ENCODE measurements at places on chromosomes 2 and 18.

GRCh38 chr2:128733450-128733849 is 414.8 kb upstream of the HS6ST1 start:
- DNase-seq = no peak

GRCh38 chr2:172836347-172836821 is 100.7 kb downstream of the RAPGEF4 start:
- DNase-seq = no peak

DNA sequence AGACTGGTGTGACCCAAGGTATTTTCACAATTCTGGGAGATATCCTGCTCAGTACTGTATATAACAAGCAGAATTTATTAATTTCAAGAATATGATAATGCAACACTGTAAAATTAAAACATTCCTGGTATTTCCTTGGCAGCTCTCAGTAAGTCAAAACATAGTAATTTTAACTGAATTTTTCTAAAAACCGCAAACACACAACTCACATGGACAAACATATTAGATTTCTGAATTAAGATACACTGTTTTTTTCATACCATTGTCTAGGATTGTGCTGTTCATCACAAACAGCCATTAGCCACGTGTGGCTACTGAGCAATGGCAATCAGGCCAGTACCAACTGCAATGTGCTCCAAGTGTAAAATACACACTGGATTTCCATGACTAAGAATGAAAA is 29.6 kb downstream of the LPIN2 start:
- DNase-seq = no peak

- DNase-seq = no peak
These were observed 148.4 kb upstream of the KCTD1 start for GRCh38 chr18:26696786-26697185.

GRCh38 chr2:144211826-144212225 is 308.1 kb downstream of the ZEB2 start:
- no peak for DNase-seq

GRCh38 chr2:224023188-224023587 is 15.9 kb downstream of the SERPINE2 start:
- no peak for DNase-seq

GRCh38 chr2:33205693-33206434 is 259.1 kb downstream of the LTBP1 start:
- no peak for DNase-seq

DNA sequence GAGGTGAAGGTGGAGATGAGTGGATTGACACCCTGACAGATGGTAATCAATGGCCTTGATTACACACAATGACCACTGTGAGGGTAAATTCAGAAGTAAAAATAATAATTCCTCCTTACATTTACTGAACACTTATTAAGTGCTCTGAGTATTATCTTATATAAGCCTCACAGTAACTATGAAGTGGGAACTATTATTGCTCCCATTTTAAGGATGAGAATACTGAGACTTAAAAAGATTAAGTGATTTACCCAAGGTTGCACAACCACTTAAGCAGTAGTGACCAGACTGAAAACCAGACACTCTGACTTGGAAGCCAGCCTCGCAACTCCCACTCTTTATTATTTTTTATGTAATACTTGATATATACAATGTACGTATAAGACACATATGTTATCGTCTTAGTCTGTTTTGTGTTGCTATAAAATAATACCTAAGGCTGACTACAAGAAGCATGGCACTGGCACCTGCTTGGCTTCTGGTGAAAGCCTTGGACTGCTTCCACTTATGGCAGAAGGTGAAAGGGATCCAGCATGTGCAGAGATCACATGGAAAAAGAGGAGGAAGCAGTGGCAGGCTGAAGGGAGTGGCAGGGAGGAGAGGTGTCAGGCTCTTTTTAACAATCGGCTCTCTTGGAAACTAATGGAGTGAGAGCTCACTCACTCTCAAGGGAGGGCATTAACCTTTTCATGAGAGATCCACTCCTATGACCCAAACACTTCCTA is 41.5 kb upstream of the C1D start:
- DNase-seq = no peak

- no peak for DNase-seq
These were observed 50.6 kb downstream of the MSH6 start for GRCh38 chr2:47833516-47833968.

GRCh38 chr2:231720987-231721966 is 13.0 kb downstream of the PTMA start:
- no peak for DNase-seq

- DNase-seq = no peak
These were observed 78.5 kb downstream of the EIPR1 start for GRCh38 chr2:3299130-3299529.

GRCh38 chr2:71538241-71538640 is 84.9 kb downstream of the DYSF start:
- DNase-seq = no peak

DNA sequence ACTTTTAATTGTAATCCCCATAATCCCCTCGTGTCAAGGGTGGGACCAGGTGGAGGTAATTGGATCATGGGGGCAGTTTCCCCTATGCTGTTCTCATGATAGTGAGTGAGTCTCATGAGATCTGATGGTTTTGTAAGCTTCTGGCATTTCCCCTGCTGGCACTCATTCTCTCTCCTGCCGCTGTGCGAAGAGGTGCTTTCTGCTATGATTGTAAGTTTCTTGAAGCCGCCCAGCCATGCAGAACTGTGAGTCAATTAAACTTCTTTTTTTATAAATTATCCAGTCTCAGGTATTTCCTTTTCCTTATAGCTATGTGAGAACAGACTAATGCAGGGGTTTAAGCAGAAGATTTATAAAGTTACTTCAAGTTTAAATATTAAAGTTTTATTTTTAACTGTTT is 655.2 kb downstream of the EPHA4 start:
- DNase-seq = no peak

DNA sequence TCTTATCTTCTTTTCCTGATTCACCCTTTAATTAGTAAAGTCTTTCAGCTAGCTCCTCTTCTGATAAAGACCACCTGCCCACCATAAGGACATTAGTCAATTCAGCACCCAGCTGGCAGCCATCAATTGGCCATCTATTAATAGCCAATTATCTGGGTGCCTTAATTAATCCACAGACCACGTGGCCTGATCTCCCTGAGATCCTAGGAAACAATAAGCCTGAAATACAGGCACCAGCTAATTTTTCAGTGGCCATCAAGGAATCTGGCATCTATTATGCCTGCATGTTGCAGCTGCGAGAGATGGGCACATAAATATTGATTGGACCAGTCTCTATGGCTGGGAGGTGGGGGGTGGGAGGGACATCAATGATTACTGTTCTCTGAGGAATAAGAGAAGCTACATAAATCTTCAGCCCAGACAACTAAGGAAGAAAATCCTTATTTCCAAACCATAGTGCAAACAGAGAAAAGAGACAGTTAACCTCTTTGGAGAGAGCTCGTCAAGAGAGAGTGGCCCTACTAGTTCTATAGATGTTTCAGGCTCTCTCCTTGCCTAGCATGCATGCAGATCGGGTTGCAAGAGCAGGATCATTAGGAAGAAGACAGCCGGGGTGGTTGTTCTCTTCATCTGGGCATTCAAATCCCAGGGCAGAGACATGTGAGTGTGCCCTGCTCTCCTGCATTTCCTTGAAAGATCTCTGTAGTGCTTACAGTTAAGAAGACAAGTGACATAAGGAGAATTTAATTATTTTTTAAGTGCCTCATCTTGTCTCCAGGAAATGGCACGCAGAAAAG is 8.7 kb downstream of the GALNT14 start:
- no peak for DNase-seq

DNA sequence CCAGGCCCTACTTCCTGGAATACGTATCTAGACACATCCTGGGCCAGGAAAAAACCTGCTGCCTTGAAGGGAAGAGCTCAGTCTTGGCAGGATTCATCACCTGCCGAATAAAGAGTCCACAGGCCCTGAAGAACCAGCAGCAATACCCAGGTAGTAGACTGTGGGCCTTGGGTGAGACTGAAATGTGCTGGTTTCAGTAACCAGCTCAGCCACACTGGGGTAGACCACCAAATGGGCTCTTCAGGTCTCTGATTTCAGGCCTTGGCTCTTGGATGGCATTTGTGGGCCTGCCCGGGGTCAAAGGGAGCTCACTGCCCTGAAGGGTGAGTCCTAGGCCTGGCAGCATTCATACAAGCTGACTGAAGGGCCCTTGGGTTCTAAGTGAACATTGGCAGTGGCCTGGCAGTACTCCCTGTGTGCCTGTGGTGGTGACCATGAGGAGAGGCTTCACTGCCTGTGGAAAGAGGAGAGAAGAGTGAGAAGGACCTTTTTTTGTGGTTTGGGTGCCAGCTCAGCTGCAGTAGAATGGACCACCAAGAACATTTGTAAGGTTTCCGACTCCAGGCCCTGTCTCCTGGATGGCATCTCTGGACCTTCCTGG is 175.1 kb downstream of the ANKRD30B start:
- no peak for DNase-seq

DNA sequence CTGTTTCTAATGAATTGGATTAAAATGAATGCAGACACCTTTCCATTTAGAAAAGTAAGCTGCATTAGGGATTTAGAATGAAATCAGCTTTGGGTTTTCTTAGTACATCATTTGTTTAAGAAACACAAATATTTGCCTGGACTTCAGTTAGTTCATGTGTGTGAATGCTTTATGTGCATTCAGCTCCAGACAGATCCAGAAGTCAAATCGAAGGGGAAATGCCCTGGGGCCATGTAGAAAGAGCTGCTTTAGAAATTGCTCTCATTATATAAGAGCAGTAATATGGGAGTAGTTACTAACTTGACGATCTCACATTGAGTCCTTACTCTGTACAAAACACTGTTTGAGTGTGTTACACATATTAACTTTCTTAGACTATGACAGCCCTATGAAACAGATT is 88.0 kb upstream of the TTC39C start:
- DNase-seq = no peak

DNA sequence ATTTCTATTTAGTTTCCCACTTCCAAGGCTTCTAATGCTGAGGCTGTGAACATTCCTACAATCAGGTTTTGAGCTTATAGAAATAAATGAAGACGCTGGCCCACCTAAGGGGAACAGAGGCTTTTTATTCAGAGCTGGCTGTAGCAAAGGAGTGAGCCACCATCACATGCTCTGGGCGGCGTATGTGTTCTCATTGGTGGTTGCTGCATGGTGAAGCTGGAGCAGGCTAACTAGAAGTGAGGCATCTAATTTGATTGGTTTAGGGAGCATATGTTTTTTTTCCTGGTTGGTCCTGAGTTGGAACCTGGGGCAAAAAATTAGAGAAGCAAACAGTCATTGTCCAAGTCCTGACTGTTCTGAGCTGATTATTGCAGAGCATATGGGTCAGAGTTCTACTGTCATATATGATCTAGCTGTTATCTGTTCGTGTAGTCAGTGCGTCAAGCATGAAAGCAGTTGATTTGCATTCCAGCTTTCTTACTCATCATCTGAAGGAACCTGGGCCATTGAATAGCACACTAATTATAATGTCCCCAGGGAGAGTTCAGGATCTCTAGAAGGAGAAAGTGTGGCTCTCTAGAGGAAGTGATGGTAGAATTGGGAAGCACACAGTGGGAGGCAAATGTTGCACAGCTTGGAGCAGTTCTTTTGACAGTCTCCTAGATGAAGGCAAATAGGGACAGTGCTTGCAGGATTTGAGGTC is 279.6 kb downstream of the PARD3B start:
- DNase-seq = no peak

DNA sequence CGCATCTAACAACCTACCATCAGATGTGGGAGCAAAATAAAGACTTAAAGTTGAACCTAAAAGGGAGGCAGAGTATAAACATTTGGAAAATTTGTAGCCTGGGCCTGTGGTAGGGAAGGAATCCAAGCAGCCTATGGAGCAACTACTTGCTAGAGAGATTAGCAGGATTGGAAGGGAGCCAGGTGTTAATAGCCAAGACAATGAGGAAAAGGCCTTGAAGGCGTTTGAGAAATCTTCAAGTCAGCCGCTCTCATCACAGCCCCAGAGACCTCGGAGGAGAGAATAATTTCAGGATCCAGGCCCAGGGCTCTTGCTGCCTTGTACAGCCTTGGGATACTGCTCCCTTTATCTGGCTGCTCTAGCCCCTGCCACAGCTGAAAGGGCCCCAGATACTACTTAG is 219.7 kb downstream of the THSD7B start:
- no peak for DNase-seq

- DNase-seq = no peak
These were observed 158.4 kb downstream of the SUCLG1 start for GRCh38 chr2:84300696-84301029.

GRCh38 chr2:120771781-120772208 is 36.1 kb downstream of the GLI2 start:
- no peak for DNase-seq

- peak; percentile 10 for DNase-seq
These were observed 147.7 kb downstream of the KLHL29 start for GRCh38 chr2:23532391-23533337.

GRCh38 chr2:219466816-219467735 is 31.6 kb upstream of the GMPPA start:
- DNase-seq = no peak

- no peak for DNase-seq
These were observed 96.3 kb downstream of the UBE2E3 start for GRCh38 chr2:181076658-181077057.

GRCh38 chr2:25685741-25686140 is 12.4 kb upstream of the DTNB start:
- DNase-seq = no peak

DNA sequence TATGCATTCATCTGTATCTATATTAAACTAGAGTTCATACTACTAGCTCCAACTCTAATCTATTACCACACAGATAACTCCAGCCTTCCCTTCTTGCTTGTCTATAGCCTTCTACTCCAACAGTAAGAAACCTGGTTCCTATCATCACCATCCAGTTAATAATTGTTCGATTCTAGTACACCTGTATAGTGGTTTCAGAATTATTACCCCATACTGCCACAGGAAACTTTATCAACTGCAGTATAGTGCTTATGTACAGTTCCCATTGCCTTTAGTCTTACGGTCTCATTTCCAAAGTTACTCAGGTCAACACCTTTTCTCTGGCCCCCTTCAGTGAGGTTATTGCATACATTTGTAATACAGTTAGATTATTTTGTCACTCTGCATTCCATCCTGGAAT is 14.5 kb downstream of the METTL8 start:
- DNase-seq = no peak

DNA sequence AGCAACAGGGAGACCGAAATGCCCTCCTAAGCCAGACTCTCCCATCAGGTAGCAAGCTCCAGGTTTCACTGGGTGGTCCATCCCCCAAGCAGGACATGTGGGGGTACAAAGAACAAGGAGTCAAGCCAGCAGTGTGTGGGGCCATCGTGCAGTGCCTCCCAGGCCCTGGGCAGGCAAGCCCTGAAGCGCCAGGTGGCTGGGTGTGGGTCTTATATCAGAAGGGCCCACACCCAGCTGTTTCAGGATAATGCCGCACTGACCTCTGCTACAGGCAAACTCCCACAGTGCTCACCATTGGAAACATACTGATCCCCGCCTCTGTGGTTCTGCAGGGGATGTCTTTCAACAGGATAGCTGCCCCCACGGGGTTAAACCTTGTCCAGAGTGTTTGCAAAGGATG is 174.2 kb upstream of the SMAD2 start:
- no peak for DNase-seq

- DNase-seq = no peak
These were observed 15.9 kb downstream of the SCG2 start for GRCh38 chr2:223586261-223586660.

- DNase-seq = peak; percentile 17
These were observed 26.4 kb downstream of the ASXL2 start for GRCh38 chr2:25851740-25852503.

GRCh38 chr18:46555724-46556123 is 101.3 kb downstream of the LOXHD1 start:
- no peak for DNase-seq

Data from activated T-cell treated with anti-CD3 and anti-CD28 coated beads for 24 hours (primary cell).